ENCODE measurements at places on chromosomes 3 and 15. TPM values are rescaled to one million over a fixed set of nuclear protein-coding genes. Genes with fewer than 3 reads are reported as not detected.

FETUB gene
- 0.17 TPM for polyA plus RNA-seq

SLC15A2 gene
- polyA plus RNA-seq: 0.29 TPM

MYO5C gene
- 1.2 TPM for polyA plus RNA-seq

C15orf40 gene
- polyA plus RNA-seq: 29.1 TPM

EBLN2 gene
- 0.42 TPM for polyA plus RNA-seq

DLEC1 gene
- polyA plus RNA-seq: not detected

TMEM207 gene
- polyA plus RNA-seq: not detected

MUSTN1 gene
- 0.18 TPM for polyA plus RNA-seq

THRB gene
- 4.0 TPM for polyA plus RNA-seq

RHOA gene
- 486 TPM for polyA plus RNA-seq

GABRR3 gene
- polyA plus RNA-seq: not detected

SCN5A gene
- 0.08 TPM for polyA plus RNA-seq

TARS3 gene
- 1.8 TPM for polyA plus RNA-seq

CLDN18 gene
- polyA plus RNA-seq: not detected

HYAL1 gene
- polyA plus RNA-seq: 2.5 TPM

GOLGA6L7 gene
- polyA plus RNA-seq: not detected

LEKR1 gene
- polyA plus RNA-seq: 0.03 TPM

SLC2A2 gene
- not detected for polyA plus RNA-seq

EIF4E3 gene
- 1.8 TPM for polyA plus RNA-seq

ZNF502 gene
- polyA plus RNA-seq: 1.8 TPM

CD200R1 gene
- not detected for polyA plus RNA-seq

TIGIT gene
- not detected for polyA plus RNA-seq

MYD88 gene
- polyA plus RNA-seq: 20.4 TPM

GLT8D1 gene
- polyA plus RNA-seq: 64.9 TPM

Measured in mammary epithelial cell (primary cell).